HuH-7 (cell line): ENCODE measurements at places on chromosomes 1 and 21.

- no peak for DNase-seq
Measured at GRCh38 chr1:243393096-243393495, 137.3 kb downstream of the SDCCAG8 start.

DNA sequence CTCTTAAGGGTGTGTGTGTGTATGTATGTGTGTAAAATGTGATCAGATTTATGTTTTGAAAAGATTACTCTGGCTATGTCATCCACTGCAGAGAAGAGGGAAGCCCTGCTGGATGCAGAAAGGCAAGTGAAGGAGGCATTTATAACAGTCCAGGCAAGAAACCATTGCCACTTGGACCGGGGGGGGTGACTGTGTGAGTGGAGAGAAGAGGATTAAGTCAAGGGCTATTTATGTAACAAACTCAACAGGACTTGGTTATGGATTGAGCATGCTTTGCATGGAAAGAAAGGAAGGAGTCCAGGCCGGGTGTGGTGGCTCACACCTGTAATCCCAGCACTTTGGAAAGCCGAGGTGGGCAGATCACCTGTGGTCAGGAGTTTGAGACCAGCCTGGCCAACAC, 143.0 kb downstream of the URB2 start:
- no peak for DNase-seq

GRCh38 chr1:230293390-230293700, 132.8 kb downstream of the PGBD5 start:
- no peak for DNase-seq

- no peak for DNase-seq
Measured at GRCh38 chr1:57131701-57132394, 166.0 kb upstream of the C8B start.

GRCh38 chr1:155873860-155874259, 14.5 kb downstream of the SYT11 start:
- no peak for DNase-seq

DNA sequence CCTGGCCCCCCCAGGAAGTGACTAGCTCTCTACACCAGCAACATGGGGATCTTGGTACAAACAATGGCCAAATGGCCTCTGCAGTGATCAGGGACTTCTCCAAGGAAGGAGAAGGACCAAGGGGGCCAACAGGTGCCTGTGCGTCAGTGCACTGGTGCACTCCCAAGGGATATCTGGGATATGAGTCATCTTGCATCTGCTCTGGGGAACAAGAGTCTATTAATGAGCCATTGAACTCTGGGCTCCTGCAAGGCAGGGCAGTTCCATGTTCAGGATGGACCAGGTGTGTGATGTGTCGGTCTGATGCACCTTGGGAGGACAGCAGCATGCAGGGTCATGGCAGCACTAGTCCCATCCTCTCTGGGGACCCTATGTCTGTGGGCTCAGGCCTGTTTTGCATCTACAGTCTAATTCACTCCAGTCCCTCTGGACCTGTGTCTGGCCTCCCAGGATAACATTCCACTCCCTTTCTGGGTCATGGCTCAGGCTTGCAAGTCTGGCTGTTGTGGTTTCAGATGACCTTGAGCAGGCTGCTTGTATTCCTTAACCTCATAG, 125.3 kb downstream of the TRABD2B start:
- DNase-seq: no peak

DNA sequence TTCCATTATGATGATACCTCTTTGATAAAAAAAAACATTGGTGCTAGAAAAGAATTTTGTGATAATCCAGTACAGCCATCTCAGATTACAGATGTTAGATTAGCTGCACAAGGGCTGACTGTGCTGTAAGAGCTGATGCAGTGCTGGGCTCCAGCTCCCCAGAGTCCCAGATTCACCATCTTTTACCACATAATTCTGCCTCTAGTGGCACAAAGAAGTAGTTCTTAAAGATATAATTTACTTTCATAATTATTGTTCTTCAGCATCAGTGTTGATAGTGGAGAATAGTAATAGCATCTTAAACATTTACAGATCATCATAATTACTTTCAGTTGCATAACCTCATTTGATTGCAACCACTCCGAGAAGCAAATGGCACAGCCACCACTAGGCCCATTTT, 262.1 kb downstream of the BRINP2 start:
- DNase-seq: no peak

GRCh38 chr1:71621785-71622184, 541.0 kb upstream of the ZRANB2 start:
- DNase-seq: no peak

DNA sequence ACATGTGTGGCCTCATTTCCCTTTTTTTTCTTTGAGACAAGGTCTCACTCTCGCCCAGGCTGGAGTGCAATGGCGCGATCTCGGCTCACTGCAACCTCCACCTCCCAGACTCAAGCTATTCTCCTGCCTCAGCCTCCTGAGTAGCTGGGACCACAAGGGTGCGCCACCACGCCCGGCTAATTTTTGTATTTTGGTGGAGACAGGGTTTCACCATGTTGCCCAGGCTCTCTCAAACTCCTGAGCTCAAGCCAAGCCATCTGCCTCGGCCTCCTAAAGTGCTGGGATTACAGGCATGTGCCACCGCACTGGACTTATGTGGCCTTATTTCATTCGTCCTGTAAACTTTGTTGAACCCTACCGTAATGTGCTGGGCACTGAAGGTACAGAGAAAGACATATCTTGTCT, 569 bp upstream of the WARS2 start:
- no peak for DNase-seq

GRCh38 chr1:200654660-200655059, 15.0 kb downstream of the DDX59 start:
- DNase-seq: no peak

GRCh38 chr1:42420911-42421585, 34.8 kb downstream of the ZMYND12 start:
- no peak for DNase-seq

DNA sequence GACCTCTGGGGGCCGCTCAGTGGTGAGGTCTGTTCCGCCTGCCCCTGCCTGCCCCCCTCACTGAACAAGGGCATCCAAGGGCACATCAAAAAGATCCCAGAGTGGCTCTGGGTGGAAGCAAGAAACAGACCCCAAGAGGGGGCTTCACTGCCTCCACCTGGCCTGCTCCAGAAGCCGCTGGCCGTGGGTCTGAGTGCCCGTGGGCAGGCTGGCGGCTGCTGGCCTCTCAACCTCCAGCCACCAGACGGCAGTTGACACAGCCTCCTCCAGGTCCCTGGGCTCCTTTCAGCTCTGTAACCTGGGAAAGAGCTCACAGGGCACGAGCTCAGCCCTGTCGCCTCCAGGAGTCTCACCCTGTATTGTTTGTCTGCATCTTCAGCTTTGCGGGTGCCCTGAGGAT, 56.3 kb downstream of the SLX9 start:
- no peak for DNase-seq

- DNase-seq: no peak
Measured at GRCh38 chr1:94259635-94260289, 22.4 kb upstream of the ARHGAP29 start.

DNA sequence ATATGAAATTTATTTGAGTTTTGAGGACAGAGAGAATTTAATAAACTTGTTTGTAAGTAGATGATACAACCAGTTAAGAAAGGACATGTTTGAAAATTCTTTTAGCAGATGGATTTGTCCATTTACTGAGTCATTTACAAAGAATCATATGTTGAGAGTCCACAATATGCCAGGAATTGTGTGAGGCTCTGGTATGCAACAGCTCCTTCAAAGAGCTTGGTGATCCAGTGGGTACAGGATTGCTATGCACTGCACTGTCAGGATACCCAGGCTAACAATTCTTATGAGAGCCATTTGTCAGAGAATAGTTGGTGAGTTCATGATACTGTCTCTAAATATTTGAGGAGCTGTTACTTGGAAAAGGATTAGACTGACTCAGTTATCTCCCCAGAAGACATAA, 11.0 kb downstream of the DNM3 start:
- no peak for DNase-seq

DNA sequence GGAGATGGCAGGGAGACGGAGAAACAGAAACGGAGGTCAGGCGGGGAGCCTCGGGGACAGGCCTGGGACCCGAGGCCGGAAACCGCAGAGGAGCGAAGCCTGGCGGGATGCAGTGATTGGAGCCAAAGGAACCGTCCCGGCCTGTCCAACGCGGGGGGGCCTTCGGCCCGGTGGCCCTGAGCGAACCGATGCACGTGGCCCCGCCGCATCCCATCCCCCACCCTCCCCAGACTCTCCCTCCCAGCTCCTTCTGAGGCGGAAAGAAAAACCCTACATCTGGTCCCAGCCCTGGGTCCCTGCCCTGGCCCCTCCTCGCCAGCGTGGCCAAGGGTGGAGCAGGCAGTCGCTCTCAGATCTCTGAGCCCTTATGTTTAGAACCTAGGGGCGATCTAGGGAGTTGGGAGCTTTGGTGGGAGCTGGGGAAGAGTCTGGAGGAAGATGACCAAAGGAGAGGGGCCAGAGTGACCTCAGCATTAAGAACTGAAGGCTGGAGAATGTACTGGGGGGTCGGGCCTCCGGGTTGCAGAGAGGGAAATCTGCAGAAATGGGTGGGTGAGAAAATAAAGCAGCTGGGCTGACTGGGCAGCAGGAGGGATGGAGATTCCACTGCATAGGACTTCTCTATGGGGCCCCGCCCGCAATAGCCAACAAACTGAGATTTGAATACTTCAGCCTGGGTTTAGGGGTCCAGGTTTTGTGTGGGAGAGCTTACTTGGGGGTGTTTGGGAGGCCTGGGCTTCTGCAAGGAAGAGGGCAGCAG, 1.5 kb upstream of the CRABP2 start:
- DNase-seq: no peak

- no peak for DNase-seq
Measured at GRCh38 chr21:34952701-34953100, 96.4 kb downstream of the RUNX1 start.

- no peak for DNase-seq
Measured at GRCh38 chr21:38524168-38525153, 26.2 kb upstream of the ERG start.

DNA sequence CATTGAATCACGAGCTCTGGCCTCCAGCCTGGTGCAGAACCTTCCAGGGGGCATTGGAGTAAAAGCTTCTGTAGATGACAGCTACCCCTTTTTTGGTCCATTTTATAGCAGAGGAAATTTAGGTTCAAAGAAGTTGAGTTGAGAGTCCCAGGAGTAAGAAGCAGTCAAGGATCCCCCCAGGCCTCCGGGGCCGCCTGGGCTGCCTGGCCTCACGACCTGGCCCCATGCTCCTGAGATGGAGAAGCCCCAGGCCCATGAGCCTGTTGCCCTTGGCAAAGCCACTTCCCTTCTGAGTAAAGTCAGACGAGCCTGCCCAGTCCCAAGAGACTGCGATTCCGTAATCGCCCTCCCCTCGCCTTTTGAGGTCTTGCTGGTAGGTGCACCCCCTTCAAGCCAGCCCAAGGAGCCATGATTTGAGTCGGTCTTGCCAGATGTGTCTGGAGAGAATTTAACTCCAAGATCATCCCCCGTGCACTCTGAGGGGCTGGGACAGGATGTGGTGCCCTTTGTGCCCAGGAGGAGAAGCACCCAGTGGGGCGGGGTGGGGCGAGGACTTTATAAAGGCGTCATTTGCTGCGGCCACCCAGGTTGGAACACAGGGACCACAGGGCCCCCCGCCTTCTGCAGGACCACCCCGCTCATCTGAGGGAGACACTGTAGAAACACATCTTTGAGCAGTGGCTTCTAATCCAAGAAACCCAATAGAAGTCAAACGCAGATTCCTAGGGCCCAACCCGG, 30.1 kb downstream of the PDE9A start:
- DNase-seq: no peak

DNA sequence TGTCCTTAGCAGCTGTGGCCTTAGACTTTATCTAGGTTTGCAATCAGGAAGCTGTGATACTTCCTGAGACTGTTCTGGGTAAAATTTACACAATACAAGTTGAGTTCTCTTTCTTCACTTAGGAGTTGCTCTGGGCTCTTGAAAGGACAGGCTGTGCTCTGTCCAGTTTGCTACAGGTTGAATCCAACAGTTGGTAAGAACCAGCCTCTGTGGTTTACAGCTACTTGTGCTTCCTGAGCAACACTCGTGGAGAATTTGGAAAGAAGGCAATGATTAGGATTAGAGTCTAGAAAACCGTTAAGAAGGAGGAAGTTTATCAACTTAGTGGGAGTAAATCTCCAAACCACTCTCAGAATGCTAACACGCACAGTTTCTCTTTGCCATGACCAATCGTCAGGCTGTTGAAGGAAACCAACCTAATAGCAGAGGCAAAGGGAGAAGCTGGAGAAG, 26.8 kb downstream of the GFI1 start:
- no peak for DNase-seq

DNA sequence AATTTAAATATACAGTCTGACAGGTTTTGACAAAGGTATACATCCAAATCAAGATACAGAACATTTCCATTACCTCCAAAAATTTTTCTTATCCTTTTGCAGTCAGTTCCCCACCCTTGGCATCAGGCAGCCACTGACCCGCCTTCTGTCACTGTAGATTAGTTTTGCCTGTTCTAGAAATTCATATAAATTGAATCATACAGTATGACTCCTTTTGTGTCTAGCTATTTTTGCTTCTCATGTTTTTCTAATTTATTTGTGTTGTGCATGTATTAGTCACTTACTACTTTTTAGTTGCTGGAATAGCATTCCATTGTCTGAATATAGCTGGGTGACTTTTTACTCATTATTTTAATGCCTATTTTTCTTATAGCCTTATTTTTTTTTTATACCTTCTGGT, 3.8 kb downstream of the UTP25 start:
- DNase-seq: no peak

DNA sequence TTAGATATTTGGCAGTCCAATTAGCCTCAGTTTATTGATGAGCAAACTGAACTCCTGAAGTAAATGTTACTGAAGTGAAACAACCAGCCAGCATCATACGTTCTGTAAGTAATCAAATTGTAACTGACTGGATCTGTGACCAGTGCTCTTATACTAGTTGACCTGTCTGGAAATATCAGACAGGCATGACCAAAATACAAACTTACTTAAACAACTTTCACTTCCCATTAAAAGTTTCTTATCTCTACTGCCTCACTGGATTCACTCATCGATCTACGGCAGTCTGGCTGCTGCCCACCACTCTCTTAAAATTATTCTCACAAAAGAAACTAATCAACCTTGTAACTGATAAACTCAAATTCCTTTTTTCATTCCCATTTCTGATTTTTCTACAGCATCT, 56.4 kb downstream of the WDR3 start:
- DNase-seq: no peak

DNA sequence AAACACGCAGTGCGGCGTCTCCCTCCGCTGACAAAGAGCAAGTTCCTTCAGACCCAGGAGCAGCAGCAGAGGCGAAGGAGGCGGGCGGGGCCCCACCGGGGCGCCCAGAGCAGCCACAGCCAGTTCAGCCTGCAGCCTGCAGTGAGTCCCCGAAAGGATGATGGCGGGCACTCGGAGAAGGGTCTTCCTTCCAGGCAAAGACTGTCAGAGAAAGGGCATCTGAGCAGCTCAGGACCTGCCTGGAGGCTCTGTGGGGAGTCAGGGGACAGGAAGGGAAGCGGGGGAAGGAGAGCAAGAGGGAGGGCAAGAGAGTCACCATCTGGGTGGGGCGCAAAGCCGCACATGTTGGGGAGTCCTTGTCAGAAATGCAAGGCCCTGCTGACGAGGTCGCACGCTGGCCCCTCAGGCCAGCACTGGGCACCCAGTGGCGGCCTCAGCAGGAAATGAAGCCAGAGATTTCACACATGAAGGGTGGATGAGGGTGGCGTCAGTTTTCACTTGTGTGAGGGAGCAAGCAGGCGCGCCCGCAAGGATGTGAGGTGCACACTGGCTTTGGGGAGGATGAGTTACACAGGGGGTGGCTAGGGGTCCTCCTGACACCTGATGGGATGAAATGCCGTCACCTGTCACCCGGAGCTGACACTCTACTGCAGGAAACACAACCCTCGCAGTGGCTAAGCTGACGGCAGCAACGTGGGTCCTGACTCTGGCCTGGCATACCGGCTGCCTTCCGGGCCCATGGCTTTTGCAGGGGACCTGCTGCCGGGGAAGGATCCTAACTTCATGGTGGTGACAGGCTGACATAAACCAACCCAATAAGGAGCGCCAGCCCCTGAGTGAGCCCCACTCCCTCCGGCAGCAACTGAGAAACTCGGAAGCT, 6.6 kb downstream of the LRRC47 start:
- no peak for DNase-seq
